ENCODE measurements at places on chromosomes 2 and 18.

DNA sequence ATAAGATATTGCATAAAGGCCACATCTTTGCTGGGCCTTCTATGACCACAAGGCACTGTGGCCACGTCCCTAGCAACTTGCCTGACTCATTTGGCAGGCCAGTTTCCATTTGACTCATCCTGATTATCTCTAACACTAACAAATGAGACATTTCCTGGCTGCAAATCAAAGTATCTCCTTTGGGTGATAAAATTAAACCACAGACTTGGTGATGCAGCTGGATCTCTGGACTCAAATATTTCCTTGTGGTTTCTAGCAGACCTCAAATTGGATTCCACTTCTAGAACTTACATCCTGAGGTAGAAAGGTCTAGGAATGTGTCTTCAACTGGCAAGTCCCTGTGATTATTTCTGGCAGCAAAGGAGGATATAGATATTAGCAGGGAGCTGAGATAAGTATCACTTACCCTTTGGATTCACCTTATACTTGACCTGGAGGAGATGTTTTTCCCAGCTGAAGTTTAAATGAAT is 167.9 kb upstream of the NXPH2 start:
- DNase-seq: no peak

DNA sequence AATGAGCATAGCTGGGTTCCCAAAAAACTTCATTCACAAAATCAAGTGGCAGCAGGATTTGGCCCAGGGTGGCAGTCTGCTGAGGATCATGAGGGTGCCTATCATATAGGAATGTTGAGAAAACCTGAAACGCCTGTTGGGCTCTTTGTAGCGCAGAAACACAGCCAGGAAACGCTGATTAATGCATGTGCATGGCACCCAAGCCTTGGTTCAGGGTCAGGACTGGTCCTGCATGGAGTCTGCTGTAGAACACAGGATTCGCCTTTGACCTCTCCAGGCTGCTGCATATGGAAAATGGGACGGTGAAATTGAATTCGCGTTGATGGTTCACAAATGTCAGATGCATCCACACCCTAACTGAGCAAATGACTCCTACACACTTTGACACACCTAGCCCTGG is 227.9 kb upstream of the COPS8 start:
- no peak for DNase-seq

- no peak for DNase-seq
Observed at GRCh38 chr18:48358868-48359267, 50.3 kb downstream of the ZBTB7C start.

GRCh38 chr2:76731157-76731556 is 791.0 kb downstream of the LRRTM4 start:
- DNase-seq: no peak

GRCh38 chr2:16722677-16723076 is 57.0 kb upstream of the CYRIA start:
- DNase-seq: no peak

DNA sequence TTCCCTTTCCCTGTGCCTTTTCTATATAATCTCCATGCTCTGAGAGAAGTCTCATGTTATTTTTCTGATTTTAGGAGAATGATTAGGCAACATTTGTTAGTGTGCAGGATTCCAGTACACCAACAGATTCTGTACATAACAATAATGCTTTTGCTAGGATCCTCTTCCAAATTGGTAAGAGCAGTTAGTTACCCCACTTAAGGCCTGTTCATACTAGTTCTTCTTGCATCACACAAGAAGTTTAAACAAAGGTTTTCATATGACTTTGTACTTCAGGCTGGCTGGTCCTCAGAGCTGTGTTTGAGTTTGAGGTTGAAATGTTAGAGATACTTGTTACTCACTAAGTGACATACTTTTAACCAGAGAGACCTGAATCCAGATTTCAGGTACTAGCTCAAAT is 686.9 kb upstream of the NRXN1 start:
- DNase-seq: no peak

DNA sequence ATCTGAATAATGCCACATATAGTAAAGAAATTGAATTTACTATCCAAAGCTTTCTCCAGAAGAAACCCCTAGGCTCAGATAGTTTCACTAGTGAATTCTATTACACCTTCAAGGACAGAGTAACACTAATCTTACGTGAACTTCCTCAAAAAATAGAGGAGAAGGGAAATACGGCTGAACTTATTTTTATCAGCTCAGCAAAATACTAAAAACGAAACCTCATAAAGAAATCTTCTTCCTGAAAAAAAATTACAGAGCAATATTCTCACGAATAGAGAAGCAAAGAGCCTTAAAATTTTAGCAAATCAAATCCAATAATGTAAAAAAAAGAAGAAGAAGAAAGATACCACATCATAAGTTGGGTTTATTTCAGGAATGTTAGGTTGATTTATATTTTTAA is 14.7 kb downstream of the CAPN13 start:
- DNase-seq: no peak

- no peak for DNase-seq
Observed at GRCh38 chr18:23714576-23714975, 25.3 kb downstream of the LAMA3 start.

- DNase-seq: no peak
Observed at GRCh38 chr2:45000921-45001868, 8.1 kb downstream of the SIX2 start.

- no peak for DNase-seq
Observed at GRCh38 chr2:180254872-180255271, 247.8 kb upstream of the CWC22 start.

- DNase-seq: no peak
Observed at GRCh38 chr2:34012715-34013302, 413.7 kb upstream of the FAM98A start.

DNA sequence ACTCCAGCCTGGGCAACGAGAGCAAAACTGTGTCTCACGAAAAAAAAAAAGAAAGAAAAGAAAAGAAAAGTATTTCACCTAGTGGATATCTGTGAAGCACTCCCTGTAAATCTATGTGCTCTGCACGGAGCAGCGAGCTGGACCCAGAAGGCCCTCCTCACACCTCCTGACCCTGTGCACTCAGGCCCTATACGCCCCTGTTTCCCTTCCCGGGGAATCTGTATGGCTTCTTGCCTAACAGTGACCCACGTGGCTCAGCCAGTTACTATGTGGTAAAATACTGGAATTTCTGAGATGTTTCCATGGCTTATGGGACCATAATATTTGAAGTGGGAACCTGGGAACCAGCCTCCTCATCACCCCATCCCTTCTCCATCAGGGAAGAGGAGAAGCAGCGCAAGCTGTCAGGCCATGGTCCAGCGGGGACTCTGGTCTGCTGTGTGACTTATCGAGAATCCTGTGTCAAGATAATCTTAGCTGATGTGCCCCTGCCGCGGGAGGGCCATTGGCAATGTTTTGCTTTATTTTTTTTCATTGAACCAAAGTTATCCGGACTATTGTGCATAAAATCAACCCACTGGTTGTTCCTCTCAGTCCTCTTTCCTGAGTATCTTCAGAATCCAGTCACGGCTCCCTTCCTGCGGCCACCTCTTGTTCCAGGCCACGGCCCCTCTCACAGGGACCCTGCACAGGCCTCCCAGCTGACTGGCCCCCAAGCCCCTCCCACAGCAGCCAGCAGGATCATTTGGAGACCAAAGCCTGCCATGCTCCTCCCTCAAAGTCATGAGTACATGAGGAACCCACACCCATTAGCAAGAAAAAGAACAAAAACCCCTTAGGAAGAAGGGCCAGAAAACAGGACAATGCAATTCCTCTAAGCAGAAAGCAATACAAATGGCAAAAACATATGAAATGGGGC is 30.6 kb downstream of the SDC1 start:
- DNase-seq: no peak

DNA sequence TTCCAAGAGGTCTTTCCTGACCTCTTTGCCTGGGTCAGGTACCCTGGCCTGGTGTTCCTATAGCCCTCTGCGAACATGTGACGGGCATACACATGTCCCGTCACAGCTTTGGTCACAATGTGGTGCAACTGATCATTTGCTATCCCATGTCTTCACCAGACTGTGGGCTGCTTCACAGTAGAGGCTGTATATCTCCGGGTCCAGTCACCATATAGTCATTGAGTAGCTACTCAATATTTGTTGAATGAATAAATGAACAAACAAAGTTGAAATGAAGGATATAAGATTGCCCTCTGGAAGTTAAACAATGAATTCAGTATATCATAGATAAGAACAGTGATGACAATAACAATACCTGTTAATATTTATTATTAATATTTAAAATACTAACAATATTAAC is 16.8 kb downstream of the AOX1 start:
- no peak for DNase-seq

GRCh38 chr2:96144481-96145035 is 682 bp downstream of the DUSP2 start:
- peak; percentile 34 for DNase-seq

- DNase-seq: no peak
Observed at GRCh38 chr2:70340075-70340474, 38.2 kb upstream of the FAM136A start.

- no peak for DNase-seq
Observed at GRCh38 chr2:176175709-176176607, 12.5 kb upstream of the HOXD1 start.

- no peak for DNase-seq
Observed at GRCh38 chr2:85712849-85713612, 18.9 kb downstream of the GNLY start.

DNA sequence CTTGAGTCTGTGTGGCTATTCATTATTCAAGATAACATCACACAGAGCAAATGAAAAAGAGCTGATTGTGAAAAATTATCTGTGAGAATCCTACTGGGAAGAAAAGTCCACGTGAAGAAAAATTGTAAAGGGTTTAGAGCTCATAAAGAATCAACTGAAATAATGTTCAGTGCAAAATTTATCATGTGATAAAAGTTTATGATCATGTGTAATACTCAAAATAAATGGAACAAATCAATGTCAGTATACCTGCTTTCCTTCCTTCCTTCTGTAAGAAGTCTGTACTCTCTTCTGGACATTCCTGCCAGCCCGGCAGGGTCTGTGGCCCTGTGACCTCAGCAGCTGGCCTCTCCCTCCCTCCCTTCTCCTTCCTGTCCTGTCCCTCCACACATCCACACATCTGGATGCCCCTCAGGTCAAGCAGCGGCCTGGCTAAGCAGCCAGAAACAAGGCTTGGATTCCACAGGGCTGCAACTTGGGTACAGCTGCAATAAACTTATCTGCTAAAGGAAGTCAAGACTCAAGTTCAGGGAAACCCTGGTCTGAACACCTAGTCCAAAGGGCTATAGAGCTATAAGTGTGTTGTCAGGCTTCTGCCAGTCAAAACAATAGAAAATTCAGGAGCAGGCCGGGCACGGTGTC is 172.1 kb downstream of the MREG start:
- no peak for DNase-seq

DNA sequence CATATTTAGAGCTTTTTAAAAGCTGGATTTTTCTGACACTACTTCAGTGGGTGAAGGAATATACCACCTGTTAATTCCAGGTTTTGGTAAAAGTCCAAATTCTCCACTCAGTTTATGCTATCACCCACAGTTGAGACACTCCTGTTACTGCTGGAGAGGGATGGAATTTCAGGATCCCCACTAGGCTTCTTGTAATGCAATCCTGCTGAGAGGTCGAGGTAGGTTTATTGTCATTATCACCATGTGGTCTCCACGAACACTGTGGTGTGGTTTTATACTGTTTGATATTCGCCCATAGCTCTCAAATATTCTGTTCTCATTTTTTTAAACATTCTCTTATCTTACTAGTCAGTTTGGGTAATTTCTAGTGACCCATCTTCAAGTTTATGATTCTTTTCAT is 167.9 kb downstream of the CCDC102B start:
- DNase-seq: no peak

DNA sequence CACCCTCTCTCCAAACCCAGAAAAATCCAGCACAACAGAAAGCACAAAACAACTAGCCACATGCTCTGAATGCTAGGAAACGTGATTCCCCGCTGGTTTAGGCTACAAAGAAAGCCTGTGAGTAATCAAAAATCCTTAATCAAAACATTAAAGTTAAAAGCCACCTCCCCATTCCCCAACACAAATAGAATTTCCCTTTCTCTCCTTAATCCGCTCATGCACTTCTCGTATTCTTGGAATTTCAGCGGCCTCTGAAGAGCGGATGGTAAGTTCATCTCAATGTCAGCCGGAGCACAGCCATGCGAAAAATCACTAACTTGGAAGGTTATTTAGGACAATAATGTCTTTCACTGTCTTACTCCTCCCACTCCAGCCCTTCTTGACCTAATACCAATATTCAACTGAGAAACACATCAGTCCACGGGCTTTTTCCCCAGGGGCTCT is 126.7 kb downstream of the OSBPL1A start:
- no peak for DNase-seq

- no peak for DNase-seq
Observed at GRCh38 chr2:132779206-132779721, 109.3 kb upstream of the LYPD1 start.

- DNase-seq: no peak
Observed at GRCh38 chr2:85145116-85145820, 12.1 kb downstream of the TCF7L1 start.

DNA sequence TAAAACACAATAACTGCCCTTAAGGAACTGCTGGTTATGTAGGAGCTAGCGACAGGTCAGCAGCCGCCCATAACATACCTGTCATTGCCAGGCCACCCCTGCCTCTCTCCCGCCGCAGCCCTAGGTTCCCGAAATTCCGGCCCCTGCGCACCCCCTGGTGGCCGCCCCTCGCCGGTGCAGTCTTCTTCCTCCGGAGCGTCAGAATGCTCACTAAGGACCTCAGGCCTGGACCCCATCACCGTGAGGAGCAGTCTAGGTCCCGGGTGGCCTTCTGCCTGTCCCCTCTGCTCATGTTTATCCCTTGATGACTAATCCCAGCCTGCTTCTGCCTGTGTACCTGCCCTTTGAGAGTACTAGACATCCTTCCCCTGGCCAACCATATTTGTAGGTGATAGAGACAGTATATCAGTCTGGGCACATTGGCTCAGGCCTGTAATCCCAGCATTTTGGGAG is 115.7 kb upstream of the SLC1A4 start:
- DNase-seq: peak; percentile 82

DNA sequence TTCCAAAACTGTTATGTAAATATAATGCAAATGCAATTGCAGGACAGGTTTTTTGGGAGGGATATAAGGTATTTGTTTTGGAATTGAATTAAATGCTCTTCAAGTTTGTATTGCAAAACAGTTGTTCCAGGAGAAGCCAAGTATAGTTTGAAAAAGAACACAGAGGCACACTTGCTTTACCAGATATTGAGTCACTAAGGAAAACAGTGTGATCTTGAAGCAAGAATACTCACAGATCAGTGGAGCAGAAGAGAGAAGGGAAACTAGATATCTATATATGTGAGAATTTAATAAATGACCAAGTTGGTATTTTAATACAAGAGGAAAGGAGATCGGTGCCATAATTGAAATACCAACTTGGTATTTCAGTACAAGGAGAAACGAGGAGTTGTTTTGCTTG is 178.9 kb downstream of the CAPN13 start:
- DNase-seq: no peak

- no peak for DNase-seq
Observed at GRCh38 chr2:114201781-114202180, 240.7 kb upstream of the DPP10 start.

Data from effector memory CD8-positive, alpha-beta T cell (primary cell).